ENCODE measurements at places on chromosomes 16 and 17.

DNA sequence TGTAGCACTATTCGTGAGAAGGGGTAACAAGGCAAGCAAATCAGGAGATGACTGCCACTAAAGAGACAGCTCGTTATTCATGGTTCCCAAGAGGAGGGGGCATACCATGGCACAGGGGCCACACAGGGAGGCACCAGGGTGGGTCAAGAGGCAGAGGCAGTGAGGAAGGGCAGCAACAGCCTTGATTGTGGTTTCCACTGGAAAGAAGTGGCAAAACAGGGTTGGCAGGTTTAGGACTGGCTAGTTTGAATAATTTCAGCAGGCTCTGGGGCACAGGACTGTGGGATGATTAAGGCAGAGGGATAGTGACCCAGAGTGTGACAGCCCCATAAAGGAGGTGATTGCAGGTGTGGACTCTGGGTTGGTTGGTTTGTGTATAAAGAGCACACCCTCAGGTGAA is 188.9 kb downstream of the CBLN1 start:
- no peak for DNase-seq

DNA sequence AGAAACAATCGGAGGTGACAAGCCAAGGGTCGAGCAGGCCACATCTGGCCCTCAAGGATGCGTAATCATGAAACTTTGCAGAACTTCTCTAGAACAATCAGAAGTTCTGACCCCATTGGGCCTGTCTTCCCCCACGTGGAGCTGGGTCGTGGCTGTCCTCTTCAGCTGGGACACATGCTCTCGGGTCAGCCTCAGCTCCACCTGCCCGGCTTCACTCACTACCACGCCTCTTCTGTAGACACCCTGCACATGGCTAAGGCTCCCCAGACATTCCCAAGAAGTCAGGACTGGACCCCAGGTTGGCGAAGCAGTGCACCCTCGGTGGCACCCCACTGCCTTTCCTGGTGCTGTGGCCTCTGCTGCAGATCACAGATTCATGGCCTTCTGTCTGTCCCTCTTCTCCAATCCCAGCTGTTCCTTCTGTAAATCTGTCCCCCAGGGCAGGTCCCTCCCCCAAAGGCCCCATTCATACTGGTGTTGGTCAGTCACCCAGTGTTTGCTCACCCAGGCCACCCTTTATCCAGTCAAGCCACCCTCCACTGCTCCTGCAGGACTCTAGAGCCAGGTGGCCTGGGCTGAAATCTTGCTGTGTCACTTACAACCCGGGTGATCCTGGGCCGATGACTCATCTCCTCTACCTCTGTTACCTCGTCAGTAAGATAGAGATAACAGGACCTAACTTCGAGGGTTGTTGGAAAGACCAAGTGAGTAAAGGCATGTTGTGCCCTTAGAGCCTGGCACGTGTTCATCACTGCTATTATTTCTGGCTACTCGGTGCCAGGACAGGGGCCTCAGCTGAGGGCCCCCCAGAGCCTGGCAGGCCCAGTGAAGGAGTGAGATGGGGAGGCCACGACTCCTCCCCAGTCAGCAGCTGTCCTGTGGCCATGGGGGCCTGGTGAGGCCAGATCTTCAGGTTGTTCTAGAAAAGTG is 1.4 kb upstream of the SLC5A11 start:
- no peak for DNase-seq

DNA sequence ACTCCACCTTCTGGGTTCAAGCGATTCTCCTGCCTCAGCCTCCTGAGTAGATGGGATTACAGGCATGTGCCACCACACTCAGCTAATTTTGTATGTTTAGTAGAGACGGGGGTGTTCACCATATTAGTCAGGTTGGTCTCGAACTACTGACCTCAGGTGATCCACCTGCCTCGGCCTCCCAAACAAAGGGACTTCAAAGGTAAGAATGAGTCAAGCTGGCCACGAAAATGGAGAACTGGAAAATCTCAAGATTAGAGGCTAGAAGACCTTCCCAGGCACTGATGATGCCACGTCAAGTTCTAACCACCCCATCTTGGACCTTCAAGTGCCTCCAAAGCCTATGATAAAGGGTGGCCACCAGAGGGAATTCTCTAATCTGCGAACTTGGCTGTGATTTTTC is 1.3 kb upstream of the CCL15 start:
- DNase-seq = no peak

GRCh38 chr17:69757688-69758430 is 317.2 kb upstream of the KCNJ16 start:
- DNase-seq = no peak

- peak; percentile 27 for DNase-seq
These were observed 475.9 kb upstream of the CCL2 start for GRCh38 chr17:33779234-33779591.

DNA sequence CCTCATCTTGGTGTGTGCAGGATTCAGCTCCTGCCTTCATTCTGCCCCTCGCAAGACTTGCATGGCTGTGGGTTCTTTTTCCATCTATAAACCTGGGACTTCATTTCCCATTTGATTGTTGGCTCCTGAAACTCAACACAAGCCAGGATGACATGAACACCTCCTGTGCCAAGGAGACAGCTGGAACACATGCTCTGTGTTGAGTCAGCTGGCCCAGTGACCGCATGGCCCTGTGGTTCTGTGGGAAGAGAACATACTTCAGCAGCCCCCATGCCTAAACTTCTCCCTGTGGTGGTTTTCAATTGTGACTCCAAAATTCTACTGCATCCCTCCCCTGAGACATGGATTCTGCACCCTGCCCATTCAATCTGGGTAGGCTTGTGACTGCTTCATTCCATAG is 57.9 kb upstream of the FOXF1 start:
- no peak for DNase-seq

GRCh38 chr17:80223142-80223815 is 3.1 kb downstream of the SLC26A11 start:
- no peak for DNase-seq

DNA sequence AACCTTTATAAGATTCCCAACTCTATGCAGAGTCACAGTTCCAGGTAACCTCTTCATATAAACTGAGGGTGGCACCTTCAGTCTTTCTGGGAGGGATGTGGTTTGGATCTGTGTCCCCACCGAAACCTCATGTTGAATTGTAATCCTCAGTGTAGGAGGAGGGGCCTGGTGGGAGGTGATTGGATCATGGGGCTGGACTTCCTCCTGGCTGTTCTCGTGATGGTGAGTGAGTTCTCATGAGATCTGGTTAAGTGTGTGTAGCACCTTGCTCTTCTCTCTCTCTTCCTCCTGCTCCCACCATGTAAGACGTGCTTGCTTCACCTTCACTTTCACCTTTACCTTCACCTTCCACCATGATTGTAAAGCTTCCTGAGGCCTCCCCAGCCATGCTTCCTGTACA is 30.5 kb downstream of the HS3ST2 start:
- no peak for DNase-seq

GRCh38 chr16:86565644-86566511 is 751 bp upstream of the FOXC2 start:
- DNase-seq = no peak

DNA sequence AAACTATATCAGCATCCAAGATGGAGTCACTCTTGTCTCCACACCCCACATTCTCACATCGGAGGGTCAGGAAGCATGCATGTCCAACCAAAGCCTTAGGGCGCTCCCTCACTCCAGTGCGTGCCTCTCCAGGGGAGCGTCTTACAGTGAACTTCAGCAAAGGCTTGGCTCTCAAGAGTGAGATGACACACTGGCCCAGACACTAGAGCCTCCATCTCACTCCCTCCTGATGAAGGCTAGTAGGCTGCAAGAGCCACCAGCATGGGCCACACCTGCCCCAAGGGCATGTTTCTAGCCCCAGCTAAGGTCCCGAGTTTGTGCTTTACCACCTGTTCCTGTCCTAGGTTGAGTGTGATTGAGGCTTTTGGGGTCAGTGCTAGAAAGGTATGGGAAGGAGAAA is 40.5 kb downstream of the BEAN1 start:
- no peak for DNase-seq

- DNase-seq = no peak
These were observed 18.0 kb downstream of the C17orf75 start for GRCh38 chr17:32323811-32324491.

- DNase-seq = no peak
These were observed 36.0 kb downstream of the RTN4RL1 start for GRCh38 chr17:1989135-1989534.

GRCh38 chr16:50812046-50812445 is 70.2 kb downstream of the CYLD start:
- DNase-seq = no peak

Measured in CD8-positive, alpha-beta T cell (primary cell).